Spleen (tissue), 13 donors: ENCODE measurements at places on chromosomes 5 and 9. TPM values are rescaled to one million over a fixed set of nuclear protein-coding genes. Genes with fewer than 3 reads are reported as not detected.
A peak's percentile ranks its signal among the peaks of the same experiment; 100 is the strongest.

Gene DOK3
- total RNA-seq, result 167 TPM

Gene DMRT3
- total RNA-seq, result not detected

DNA sequence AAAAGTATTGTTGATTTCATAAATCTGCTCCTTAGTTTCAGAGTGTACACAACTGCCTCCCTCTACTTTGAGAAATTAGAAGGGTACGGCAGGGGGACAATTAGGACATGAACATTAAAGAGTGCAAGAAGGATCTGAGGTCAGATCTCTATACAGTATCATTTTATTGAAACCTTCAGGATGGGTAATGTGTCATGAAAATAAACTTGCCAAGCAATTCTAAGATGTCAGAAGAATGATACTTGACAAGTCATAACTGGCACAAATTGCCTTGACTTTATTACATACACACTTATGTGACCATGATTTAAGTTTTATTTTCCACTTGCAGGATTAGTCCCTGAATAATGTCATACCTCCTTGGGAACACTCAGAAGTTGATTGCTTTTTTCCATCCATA, 92.8 kb downstream of the PLPP1 start:
- no peak overlapping the region for H3K27ac ChIP-seq
- no peaks in the 10 kb centered on the region for H3K27me3 ChIP-seq
- H3K4me3 ChIP-seq, result no peak overlapping the region

GRCh38 chr9:2634818-2635217, 13.2 kb downstream of the VLDLR start:
- H3K27ac ChIP-seq, result no peak overlapping the region
- no peaks in the 10 kb centered on the region for H3K27me3 ChIP-seq
- H3K36me3 ChIP-seq, result no peaks in the 10 kb centered on the region
- H3K4me1 ChIP-seq, result no peaks in the 10 kb centered on the region

GRCh38 chr5:172451771-172452197, 2.5 kb downstream of the SH3PXD2B start:
- peak; percentile 49 for DNase-seq
- H3K4me1 ChIP-seq, result peaks cover 24% of the 10 kb centered on the region
- peak overlapping the region; percentile 65 for H3K4me3 ChIP-seq
- H3K27ac ChIP-seq, result no peak overlapping the region
- H3K27me3 ChIP-seq, result peaks cover 12% of the 10 kb centered on the region

Gene CATSPER3
- total RNA-seq, result 0.79 TPM

- H3K27me3 ChIP-seq, result no peaks in the 10 kb centered on the region
- no peaks in the 10 kb centered on the region for H3K36me3 ChIP-seq
- DNase-seq, result no peak
- H3K4me1 ChIP-seq, result no peaks in the 10 kb centered on the region
Measured at GRCh38 chr9:78278177-78278777, 18.6 kb upstream of the PSAT1 start.

GRCh38 chr5:131221888-131222287, 42.0 kb upstream of the CDC42SE2 start:
- no peak overlapping the region for H3K4me3 ChIP-seq
- no peaks in the 10 kb centered on the region for H3K36me3 ChIP-seq
- H3K27me3 ChIP-seq, result no peaks in the 10 kb centered on the region
- peaks cover 9% of the 10 kb centered on the region for H3K4me1 ChIP-seq
- no peak for DNase-seq

DNA sequence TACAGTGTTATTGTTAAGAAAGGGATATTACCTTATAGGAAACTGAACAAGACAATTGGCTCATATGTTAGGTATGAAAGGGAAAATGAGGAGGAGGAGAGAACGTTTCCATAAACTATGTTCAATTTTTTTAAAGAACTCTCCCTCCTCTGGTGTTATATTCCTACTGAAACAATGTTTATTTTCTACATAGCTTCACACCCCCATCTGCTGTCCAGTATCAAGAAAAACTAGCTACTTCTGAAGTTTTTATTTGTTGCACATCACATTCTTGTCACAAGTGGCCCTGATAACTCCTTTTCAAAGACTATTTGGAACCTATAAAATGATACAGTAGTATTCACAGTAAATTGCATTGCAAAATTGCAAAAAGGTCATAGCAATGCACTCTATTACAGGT, 223.4 kb upstream of the FAM174A start:
- H3K27me3 ChIP-seq, result no peaks in the 10 kb centered on the region
- no peaks in the 10 kb centered on the region for H3K36me3 ChIP-seq
- H3K4me1 ChIP-seq, result no peaks in the 10 kb centered on the region
- DNase-seq, result no peak

DNA sequence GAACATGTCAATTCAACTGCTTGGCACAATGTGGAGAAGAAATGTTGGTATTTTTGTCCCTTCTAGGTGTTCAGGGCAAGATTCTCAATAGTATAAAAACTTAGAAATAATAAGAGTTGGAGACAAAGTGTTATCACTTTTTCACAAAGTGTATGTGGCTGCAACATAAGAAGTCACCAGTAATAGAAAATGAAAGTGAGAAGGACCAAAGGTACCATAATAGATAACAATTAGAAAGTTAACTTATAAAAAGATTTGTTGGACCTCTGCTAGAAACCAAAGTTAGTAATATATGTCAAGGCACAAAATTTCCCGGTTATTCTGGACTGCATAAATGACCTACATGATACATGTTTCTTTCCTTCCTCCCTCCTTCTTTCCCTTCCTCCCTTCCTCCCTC, 1535.3 kb downstream of the EFNA5 start:
- no peaks in the 10 kb centered on the region for H3K36me3 ChIP-seq
- H3K4me3 ChIP-seq, result no peak overlapping the region
- no peaks in the 10 kb centered on the region for H3K27me3 ChIP-seq
- no peak overlapping the region for H3K27ac ChIP-seq
- H3K4me1 ChIP-seq, result no peaks in the 10 kb centered on the region

DNA sequence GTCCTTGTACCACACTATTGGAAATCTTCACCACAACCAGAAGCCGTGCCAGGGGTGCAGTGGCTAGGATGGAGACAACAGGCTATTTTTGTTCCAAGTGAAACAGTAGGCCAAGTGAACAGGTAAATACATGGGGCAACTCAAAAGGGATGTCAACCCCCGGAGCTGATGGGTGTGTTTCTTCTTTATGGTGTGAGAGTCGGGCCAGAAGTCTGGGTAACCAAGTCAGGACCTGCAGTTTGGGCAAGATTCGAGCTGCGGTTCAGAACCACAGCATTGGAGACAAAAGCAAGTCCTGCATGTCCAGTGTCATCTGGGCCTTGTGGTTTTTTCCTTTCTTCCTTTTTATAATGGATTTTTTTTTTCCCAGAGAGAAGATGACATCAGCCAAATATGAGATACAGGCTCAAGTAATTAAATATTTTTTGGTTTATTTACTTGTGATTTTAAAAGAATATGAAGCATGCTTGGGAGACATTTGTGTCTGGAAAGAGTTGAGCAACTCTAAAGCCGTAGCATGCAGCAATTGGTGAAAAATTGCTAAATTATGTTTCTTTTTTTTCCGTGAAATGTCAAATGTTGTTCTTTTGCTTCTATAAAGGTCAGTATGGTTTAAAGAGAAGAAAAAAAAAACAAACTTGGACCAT, 261.6 kb downstream of the ARRDC3 start:
- H3K4me1 ChIP-seq, result peaks cover 7% of the 10 kb centered on the region
- H3K4me3 ChIP-seq, result no peak overlapping the region

- H3K36me3 ChIP-seq, result no peaks in the 10 kb centered on the region
- H3K27ac ChIP-seq, result peak overlapping the region; percentile 86
- peaks cover 59% of the 10 kb centered on the region for H3K4me1 ChIP-seq
- no peak overlapping the region for H3K4me3 ChIP-seq
Measured at GRCh38 chr5:1101961-1102713, 9.7 kb downstream of the SLC12A7 start.

- no peaks in the 10 kb centered on the region for H3K27me3 ChIP-seq
- H3K27ac ChIP-seq, result no peak overlapping the region
- H3K36me3 ChIP-seq, result no peaks in the 10 kb centered on the region
- H3K4me1 ChIP-seq, result no peaks in the 10 kb centered on the region
- H3K4me3 ChIP-seq, result no peak overlapping the region
Measured at GRCh38 chr5:17831279-17831678, 197.0 kb downstream of the TAF11L14 start.

Gene SMIM27
- 25.1 TPM for total RNA-seq

Gene SNCAIP
- 9.9 TPM for total RNA-seq

Gene CCDC107
- total RNA-seq, result 20.8 TPM

DNA sequence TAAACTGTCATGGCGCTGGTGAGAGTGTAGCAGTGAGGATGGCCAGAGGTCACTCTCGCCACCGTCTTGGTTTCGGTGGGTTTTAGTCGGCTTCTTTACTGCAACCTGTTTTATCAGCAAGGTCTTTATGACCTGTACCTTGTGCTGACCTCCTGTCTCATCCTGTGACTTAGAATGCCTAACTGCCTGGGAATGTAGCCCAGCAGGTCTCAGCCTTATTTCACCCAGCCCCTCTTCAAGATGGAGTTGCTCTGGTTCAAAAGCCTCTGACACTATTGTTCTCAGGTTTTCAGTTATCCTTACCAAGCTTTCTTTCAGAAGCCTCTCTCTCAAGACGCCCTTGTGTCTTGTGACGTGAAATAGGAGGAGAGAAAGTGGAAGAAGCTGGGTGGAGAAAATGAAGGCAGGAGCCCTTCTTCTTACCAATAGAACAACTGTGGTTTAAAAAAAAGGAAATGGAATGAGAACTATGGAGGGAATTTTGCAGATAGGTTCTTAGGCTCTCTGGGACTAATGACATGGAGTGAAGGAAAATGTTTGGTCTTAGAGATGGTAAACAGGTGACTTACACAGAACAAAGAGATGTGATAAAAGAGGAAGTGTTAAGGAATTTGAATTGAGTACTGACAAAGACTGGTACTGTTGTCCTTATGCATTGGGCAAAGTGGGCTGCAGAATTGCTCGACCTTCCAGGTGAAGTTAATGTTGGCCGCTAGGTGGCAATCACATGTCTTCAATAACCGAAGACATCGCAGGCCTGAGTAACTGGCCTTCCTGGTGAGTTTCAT, 133.3 kb upstream of the RAI14 start:
- H3K27ac ChIP-seq, result peak overlapping the region; percentile 17
- no peak overlapping the region for H3K4me3 ChIP-seq
- no peaks in the 10 kb centered on the region for H3K36me3 ChIP-seq
- H3K4me1 ChIP-seq, result peaks cover 33% of the 10 kb centered on the region

Gene MCCC2
- 32.1 TPM for total RNA-seq

Gene INPP5E
- total RNA-seq, result 15.3 TPM

DNA sequence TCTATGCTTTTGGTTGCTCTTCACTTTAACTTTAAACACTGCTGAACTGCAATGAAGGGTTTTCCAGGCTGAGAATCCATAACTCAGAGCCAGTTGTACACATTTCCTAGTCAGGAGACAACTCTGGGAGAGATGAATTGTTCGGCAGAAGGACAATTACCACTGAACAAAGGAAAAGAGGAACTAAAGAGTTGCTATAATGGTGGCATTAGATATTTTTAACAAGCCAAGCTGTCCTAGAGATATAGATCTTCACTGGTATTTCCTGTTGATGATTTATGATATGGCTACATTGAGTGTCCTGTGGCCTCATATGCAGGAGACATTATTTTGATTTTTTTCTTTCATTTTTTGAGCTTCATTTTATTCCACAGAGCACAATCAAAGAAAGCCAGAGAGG, 219.1 kb upstream of the PCSK5 start:
- no peak for DNase-seq
- H3K27me3 ChIP-seq, result no peaks in the 10 kb centered on the region
- H3K36me3 ChIP-seq, result no peaks in the 10 kb centered on the region
- H3K4me3 ChIP-seq, result no peak overlapping the region
- no peak overlapping the region for H3K27ac ChIP-seq

Gene PCDHA6
- 0.14 TPM for total RNA-seq

- H3K36me3 ChIP-seq, result no peaks in the 10 kb centered on the region
- H3K4me1 ChIP-seq, result no peaks in the 10 kb centered on the region
- no peak overlapping the region for H3K4me3 ChIP-seq
Measured at GRCh38 chr9:94054716-94055115, 29.5 kb upstream of the PTPDC1 start.

Gene ERGIC1
- 166 TPM for total RNA-seq

GRCh38 chr9:137302449-137303150, 529 bp upstream of the NRARP start:
- no peaks in the 10 kb centered on the region for H3K36me3 ChIP-seq
- H3K4me3 ChIP-seq, result peak overlapping the region; percentile 45

Gene PCDHB4
- total RNA-seq, result 2.1 TPM

- no peaks in the 10 kb centered on the region for H3K36me3 ChIP-seq
- no peak for DNase-seq
- H3K27ac ChIP-seq, result no peak overlapping the region
- H3K4me3 ChIP-seq, result no peak overlapping the region
Measured at GRCh38 chr9:89015336-89015735, 24.1 kb downstream of the S1PR3 start.

GRCh38 chr5:106923409-106923808, 747.3 kb downstream of the EFNA5 start:
- no peak overlapping the region for H3K27ac ChIP-seq
- H3K27me3 ChIP-seq, result no peaks in the 10 kb centered on the region
- DNase-seq, result no peak
- no peaks in the 10 kb centered on the region for H3K36me3 ChIP-seq

DNA sequence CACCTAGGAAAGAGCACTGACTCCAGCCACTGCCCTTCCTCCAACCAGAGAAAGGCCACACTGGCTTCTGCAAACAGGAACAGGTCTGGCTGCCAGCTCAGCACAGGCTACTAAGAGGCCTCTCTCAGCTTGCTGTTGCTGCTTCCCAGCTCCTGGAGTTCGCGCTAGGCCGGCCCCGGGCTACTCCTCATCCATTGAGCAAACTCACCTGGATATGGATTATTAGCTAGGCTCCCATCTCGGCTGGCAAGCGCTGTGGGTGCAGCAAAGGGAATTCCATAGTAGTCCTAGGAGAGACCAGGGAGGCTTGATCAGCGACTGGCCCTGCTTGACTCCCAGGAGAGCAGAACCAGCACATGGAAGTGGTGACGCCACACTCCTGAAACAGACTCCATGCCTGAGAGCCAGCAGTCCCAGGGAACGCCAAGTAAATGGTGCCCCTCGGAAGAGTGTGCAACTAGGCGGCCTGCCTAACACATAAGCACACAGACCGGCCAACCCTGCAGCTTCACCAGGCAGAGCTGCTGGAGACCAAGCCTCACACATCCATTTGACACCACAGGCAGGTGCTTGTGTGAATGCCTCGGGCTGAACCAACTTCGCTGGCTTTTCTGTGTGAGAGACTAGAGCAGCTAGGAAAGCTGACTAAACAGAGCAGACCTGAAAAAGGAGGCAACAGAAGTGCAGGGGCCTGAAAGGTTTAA, 107.2 kb downstream of the UBE2R2 start:
- H3K27me3 ChIP-seq, result no peaks in the 10 kb centered on the region
- no peak overlapping the region for H3K27ac ChIP-seq
- H3K36me3 ChIP-seq, result peaks cover 83% of the 10 kb centered on the region

Gene CORO2A
- 7.2 TPM for total RNA-seq

- H3K4me3 ChIP-seq, result peak overlapping the region; percentile 14
- H3K27me3 ChIP-seq, result no peaks in the 10 kb centered on the region
- no peak overlapping the region for H3K27ac ChIP-seq
- DNase-seq, result peak; percentile 81
Measured at GRCh38 chr9:133199648-133200321, 9.3 kb downstream of the OBP2B start.

Gene ROR2
- 6.8 TPM for total RNA-seq

Gene DAB2
- total RNA-seq, result 206 TPM

GRCh38 chr9:4572184-4572826, 82.0 kb downstream of the SLC1A1 start:
- H3K27me3 ChIP-seq, result no peaks in the 10 kb centered on the region
- no peak overlapping the region for H3K4me3 ChIP-seq
- H3K4me1 ChIP-seq, result no peaks in the 10 kb centered on the region
- H3K27ac ChIP-seq, result no peak overlapping the region
- no peaks in the 10 kb centered on the region for H3K36me3 ChIP-seq
- no peak for DNase-seq
